ENCODE measurements at places on chromosomes 2 and 18.

GRCh38 chr2:236109061-236109460 lies 59.1 kb downstream of the GBX2 start:
- DNase-seq = no peak

DNA sequence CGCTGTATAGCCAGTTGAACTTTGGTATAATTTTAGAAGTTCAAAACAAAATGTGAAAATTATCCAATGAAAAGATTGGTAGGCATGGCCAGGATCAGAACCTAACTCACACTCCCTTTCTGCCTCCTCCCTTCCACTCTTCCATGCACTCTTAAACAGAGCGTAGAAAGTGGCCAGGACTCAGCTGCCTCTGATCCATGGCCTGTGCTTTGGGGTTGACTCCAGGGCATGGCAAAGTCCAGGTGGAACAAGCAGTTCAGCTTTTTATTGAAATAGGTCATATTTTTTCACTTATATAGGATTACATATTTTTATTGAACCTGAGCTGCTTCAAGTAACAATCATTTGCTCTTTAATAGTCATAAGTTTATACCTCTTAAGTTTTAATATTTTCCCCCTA lies 26.2 kb downstream of the INPP1 start:
- DNase-seq = no peak

DNA sequence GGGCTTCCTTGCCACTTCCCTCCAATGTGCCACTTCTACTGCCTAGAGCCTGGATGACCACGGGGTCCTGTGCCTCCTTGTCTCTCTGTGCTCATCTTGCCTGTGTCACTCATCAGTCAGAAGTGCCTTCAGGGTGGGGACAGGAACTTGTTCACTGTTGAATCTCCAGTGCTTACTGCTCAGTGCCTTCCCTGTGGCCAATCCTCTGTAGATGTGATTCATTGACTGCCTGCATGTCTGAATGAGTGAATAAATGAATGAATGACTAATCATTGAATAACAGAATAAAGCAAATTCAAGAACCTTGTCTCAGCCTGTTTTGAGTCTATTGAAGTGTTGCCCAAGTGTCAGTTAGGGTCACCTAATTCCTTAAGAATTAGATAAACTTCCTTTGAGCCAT lies 42.3 kb upstream of the FAM136A start:
- DNase-seq = no peak

GRCh38 chr2:148903979-148904378 lies 29.0 kb downstream of the KIF5C start:
- no peak for DNase-seq

GRCh38 chr2:158143703-158144360 lies 42.2 kb downstream of the UPP2 start:
- DNase-seq = no peak

DNA sequence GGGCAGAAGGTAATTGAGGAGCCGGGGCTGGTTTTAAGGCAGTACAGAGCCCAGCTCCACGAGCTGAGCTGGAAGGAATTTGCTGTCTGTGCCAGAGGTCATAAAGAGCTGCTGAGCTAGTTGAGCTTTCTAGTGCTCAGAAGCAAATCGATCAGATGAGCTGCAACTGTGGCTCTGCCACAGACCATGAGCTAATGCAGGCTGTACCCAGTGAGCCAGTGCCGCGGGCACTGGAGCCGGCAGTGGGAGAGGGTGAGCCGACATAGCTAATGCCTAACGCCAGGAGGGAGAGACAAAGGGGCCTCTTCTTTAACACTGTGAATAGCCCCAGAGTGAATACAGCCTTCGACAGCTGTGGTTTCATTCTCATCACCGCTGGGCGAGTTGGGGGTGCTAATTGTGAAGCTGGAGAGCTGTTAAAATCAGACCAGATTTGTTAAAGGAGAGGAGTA lies 410.1 kb upstream of the TCF4 start:
- DNase-seq = no peak

DNA sequence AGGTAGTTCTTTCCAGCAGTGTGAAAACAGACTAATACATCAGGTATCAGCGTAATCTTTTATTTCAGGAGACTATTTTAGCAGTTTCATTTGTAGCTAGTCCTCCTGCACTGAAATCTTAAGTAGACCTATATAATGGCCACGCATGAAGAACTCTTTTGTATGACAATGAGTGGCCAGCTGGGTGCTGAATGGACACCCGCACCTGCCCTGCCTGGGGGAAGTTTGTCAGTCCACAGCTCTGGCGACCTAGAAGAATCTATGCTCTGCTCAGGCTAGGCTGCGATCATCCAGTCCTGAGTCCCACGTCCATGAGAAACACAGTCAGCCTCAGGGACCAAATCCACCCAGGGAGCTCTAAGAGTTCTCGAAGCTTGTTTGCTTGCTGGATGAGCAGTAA lies 709.2 kb upstream of the ID2 start:
- DNase-seq = no peak

GRCh38 chr18:34114996-34115395 lies 109.7 kb downstream of the NOL4 start:
- no peak for DNase-seq

- DNase-seq = no peak
Observed at GRCh38 chr2:18396329-18397010, 164.0 kb downstream of the RDH14 start.

GRCh38 chr18:79803611-79804051 lies 5.9 kb downstream of the KCNG2 start:
- DNase-seq = no peak

DNA sequence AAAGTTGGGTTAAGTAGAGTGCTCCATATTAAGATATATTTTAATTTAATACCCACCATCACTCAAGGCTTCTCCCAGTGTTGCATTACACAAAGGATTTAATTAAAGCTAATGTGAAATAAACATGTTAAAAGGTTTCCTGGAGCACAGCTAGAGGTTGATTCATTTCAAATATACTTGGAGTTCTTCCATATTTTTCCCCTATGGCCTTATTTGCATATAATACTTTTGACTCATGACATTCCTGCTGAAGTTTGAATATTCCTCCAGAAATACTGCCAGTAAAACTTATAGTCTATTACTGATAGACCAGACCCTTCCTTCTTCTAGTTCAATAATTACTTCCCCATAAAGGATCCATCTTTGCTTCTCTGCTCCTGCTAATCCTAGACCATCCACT lies 227.5 kb downstream of the GULP1 start:
- DNase-seq = no peak

DNA sequence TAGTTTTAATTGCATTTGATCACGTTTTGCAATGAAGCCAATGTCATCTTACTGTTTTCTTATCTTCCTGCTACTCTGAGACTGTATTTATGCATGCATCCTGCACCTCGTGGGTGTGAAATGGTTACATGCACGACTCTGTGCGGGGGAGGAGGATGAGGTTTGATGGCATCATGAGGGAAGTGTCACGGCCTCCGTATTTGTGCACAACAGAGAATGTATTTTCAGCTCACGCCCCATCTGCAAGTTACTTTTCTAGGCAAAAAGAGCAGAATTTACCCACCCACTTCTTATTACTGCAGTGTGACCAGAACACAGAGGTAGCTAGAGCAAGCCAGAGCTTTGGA lies 145.1 kb downstream of the TDRD15 start:
- no peak for DNase-seq

DNA sequence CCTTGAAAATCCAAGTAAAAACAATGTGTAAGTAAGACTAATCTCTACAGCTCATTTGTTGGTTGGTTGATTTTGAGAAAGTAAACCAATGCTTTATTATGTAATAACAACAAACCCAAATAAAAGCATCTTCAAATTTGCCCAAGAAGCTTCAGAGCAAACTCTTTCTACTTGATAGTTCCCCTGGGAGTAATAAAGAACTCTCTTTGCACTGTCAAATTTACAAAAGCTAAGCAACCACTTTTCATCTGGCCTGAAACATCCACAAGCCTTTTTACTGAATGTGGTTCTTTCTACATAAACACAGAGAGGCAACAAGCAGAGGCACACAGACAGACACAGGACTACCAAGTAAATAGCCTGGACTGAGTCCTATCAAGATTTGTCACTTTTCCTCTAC lies 28.8 kb upstream of the CACNB4 start:
- no peak for DNase-seq

DNA sequence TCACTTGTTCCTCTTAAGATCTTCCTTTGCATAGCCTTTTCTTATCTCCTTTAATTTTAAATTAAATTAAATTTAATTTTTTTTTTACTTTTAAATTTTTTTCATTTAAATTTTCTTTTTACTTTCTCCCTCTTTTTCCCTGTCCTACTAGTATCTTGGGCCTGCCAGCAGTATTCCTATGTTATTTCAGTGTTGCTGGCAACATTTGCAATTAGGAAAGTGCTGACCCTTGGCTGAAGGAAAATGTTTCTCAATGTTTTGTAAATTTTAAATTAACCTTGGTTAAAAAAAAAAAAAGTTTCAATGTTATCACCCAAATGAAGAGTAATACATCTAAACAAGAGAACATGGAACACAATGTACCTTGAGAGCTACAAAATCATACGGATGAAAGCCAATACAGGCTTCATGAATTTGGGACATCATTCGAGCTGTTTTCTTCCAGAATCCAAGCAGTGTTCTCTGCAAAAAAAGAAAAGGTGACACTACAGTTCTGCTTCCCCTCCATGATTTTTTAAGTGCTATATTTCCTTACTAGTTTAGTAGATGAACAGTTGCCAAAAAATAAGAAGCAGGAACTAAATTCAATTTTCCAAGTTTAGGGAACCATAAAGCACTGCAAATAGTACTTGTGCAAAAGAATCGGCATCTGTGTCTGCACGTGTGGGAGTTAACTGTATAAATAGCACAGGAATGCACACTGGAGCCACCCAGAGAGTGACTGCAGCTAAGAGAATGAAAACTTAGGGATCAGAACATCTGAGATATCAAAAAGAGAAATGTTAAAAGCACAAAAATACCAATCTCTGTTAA lies 55.8 kb downstream of the ICA1L start:
- no peak for DNase-seq

DNA sequence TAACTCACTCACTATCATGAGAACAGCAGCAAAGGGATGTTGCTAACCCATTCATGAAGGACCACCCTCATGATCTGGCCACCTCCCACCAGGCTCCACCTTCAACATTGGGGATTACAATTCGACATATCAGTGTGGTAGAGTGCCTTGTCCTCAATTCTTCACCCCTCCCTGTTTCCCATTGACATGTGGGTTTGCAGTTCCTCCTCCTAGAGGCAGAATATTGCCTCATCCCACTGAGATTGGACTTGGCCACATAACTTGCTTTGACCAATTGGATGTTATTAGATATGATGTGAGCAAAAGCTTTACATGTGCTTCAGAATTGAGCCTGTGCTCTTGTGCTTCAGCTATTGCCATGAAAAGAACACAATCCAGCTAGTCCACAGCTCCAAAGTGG lies 217.0 kb upstream of the CXCR4 start:
- DNase-seq = no peak

DNA sequence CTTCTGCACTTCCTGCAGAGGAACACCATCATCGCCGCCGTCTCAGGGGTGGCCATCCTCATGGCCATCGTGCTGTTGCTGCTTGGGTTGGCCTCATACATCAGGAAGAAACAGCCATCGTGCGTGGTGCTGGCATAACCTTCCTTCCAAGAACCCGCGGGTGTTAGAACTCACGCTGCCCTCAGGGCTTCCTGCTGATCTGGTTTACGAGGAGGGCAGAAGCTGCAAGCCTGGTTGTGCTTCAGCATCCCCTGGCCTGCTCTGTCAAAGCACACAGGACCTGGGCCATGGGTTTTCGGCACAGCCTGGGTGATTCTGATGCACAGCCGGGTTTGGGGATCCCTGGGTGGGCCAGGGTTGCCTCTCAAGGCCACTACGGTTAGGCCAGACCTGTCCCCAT lies 12.2 kb upstream of the ZAP70 start:
- DNase-seq = no peak

DNA sequence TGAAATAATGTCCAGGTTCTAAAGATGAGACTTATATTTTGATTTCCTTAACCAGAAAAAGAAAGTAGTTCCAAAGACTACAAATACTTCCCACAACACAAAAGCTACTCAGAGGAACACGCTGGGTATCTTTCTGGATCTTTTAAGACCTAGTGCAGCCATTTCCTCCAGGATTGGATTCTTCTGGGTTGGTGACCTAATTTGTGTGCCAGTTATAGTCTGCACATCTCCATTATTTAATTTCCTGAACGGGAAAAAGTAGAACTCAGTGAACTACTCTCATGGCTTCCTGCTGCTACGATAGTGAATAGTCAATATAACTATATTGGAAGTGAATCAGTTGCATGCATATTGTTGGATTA lies 1.5 kb downstream of the TMEM87B start:
- DNase-seq = no peak

- no peak for DNase-seq
Observed at GRCh38 chr2:223058952-223059716, 7.1 kb downstream of the KCNE4 start.

DNA sequence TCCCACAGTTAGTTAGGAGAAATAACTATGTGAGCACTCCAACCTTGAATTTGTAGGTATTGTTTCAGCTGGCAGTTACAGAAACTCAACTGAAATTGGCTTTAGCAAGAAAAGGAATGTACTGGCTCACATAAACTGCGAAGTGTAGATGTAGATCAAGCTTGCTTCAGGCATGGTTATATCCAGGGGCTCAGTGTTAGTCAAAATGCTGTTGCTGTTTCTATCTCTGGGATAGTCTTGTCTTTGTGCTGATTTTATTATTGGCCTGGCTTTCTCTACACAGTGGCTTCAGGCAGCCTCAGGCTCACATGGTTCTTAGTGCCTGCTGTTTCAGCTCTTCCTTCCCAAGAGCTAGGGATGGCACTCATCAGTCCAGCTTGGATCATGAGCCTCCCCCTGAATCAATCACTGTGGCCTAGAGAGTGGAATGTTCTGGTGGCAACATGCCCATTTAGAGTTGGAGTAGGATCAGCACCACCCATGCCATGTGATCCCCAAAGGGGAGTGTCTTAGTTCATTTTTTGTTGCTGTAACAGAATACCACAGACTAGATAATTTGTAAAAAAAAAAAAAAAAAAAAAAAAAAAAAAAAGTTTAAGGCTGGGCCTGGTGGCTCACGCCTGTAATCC lies 69.1 kb upstream of the FOXI3 start:
- DNase-seq = no peak

DNA sequence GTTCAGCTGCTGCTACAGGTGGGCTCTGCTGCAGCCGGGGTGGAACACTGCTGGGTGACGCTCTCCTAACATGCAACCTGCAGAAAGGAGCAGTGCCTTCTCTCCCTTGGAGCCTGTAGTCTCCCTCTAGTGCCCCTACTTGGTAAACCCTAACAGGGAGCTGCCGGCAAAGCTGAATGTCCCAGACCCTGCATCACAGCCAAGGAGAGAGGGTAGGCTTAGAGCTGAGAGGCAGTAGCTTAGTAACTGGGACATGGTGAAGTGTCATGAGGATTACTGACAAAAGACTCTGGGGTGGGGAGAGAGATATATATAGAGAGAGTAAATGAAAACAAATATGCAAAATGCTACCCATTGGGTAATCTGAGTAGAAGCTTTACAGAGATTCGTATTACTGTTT lies 9.9 kb downstream of the NCAPH start:
- DNase-seq = no peak

DNA sequence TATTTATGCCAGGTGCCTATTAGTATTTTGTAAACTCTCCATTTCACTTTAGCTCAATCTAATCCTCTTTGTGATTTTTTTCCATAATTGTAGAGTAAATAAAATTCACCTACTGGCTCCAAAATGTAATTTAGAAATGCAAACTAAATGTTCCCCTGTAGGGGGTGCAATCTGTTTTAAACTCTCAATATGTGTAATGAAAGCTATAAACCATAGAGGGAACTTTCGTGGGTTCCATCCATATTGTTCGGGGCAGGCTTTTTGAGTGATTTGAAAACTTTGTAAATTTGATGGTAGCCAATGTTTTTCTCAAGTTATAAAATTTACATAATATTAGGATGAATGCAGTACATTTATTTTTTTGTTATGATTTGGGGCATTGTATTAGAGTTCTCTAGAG lies 49.4 kb downstream of the TSPYL6 start:
- peak; percentile 28 for DNase-seq

GRCh38 chr2:229652796-229653195 lies 61.6 kb downstream of the DNER start:
- DNase-seq = no peak
